ENCODE measurements at places on chromosomes 12 and 14.

- no peak for DNase-seq
Observed at GRCh38 chr12:128857133-128857763, 4.0 kb downstream of the GLT1D1 start.

- DNase-seq: no peak
Observed at GRCh38 chr12:78018171-78018910, 187.6 kb downstream of the NAV3 start.

DNA sequence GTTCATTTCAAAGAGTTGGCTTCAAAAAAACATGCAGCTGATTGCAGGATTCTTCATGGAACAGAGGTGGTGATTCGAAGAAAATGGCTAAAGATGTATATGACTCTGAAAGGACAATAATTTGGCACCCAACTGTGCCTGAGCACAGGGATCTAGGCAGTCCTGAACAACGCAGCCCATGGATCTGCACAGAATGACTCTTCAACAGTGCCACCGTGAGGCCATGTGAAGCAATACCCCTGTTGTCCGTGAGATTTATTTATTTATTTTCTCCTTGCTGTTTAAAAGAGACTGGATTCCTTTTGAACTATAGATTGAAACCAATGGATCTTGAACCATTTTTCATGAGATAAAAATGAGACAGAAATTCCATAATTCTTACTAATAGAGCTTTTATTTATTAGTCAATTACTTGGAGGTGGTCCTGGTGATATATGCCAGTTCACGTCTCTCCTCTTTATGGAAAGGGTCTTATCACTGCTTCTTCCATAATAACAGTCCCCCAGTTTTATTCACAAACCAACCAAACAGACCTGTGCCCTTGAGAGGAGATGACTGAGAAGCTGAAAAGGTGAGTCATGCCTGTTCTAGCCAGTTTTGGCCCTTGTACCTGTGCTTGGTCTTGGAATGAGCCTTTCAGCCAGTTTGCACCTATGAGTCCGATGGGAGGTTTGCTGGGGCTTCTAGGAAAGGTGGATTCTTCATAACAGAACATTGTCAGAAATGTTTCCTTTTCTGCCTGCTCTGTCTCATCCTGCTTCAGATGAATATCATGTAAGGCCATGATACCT is 1598.3 kb downstream of the AACS start:
- peak; percentile 3 for DNase-seq

DNA sequence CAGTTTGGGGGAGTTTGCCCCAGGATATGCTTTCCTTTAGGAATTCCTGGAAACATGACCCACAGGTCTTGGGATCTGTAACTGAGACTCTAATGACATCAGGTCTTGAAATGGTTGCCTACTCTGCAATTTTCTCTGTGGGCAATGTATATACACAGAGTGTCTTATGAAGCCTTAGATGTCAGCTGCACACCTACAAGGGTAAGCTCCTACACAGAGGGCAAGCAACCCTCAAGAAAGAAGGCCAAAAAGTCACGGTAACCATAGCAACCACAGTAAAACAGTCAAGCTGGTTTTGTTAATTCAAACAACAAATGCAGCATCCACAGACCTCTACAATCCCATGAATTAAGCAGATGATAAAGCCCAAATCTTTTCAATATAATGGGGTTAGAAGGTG is 293.0 kb downstream of the SSPN start:
- no peak for DNase-seq

GRCh38 chr12:115216301-115216700 is 532.3 kb upstream of the TBX3 start:
- DNase-seq: no peak

DNA sequence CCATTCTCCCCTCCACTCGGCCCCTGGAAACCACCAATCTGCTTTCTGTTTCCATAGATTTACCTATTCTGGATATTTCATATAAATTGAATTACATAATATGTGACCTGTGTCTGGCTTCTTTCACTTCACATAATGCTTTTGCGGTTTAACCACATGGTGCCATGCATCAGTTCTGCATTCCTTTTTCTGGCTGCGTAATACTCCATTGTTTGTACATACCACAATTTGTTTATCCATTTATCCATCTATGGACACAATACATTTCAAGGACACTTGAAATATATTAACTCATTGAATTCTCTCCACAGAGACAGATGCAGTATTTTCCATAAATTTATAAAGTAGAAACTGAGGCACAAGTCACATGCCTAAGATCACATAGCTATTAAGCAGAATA is 110.3 kb upstream of the ETV6 start:
- no peak for DNase-seq

DNA sequence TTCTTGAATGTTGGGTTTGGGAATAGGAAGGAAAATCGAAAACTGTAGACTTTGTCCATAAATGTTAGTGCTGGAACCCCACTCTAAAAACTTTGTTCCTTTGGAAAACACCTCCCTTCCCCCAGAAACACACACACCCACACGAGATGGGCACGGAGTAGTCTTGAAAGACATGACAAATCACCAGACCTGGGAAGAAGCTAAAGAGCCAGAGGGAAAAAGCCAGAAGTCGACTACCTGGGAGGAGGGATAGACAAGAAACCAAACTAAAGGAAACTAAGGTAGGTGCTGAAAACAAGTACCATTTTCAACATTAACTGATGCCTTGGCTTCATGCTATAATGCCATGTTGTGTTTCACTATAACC is 925 bp upstream of the NANOG start:
- no peak for DNase-seq

- DNase-seq: no peak
Observed at GRCh38 chr12:62912644-62913043, 22.3 kb downstream of the PPM1H start.

- DNase-seq: no peak
Observed at GRCh38 chr12:18888047-18888446, 150.1 kb downstream of the CAPZA3 start.

- no peak for DNase-seq
Observed at GRCh38 chr12:40992158-40992557, 196.0 kb upstream of the PDZRN4 start.

DNA sequence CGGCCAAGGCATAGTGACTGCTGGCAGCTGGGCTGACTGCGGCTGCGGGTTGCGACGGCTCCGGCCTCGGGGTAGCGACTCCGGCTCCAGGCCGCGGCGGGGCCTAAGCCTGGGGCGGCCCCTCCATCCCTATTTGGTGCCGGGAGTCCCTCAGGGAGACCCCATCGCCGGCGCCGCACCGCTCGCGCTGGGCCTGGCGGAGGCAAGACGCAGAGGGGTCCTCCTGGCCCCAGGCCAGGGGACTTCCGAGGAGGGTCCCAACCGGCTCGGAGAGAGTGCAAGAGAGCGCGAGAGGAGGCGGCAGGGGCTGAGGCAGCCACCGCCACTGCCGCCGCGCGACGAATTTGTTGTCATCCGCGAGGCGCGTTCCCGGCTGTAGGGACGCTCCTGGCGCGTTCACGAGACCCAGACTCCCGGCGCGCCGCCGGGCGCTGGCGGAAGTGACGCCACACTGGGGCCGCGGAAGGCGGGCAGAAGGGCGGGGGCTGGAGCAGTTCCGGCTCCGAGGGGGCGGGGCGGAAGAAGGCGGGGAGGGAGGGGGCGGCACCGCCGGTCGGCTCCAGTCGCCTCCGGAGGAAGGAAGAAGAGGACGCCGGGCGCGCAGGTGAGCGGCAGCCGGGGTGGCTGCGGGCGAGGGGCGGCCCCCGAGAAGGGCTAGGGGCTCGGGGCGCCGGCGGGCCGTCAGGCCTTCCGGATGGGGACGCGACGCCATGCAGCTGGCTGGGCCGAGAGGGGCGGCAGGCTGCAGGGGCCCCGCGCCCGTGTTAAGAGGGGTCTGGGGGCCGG is at the start of the genes ATG2B and GSKIP:
TSS of gene ATG2B (minus strand) at position 377 of the 786 bp plus-strand sequence. CDS start at position 12, 365 bp downstream.
TSS of gene GSKIP (plus strand) at position 562 of the 786 bp plus-strand sequence. CDS start 18,722 bp downstream, outside the sequence.
- DNase-seq: peak; percentile 96

DNA sequence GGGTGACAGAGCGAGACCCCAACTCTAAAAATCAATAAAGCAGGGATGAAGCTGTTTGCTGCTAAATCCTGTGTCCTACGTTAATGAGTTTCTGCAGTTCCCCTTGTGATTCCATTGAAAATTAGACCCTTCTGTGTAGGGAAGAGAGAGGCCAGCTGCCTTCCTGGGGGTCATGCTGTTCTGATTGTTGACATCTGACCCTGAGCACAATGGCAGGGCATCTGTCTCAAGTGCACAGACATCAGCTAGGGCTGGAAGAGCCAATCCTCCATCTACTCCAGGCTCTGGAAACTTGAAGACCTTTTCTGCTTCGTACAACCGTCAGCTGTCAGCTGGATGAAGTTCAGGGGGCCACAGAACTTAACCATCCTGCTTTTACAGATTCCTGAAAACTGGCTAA is 10.1 kb downstream of the FBXL14 start:
- no peak for DNase-seq

DNA sequence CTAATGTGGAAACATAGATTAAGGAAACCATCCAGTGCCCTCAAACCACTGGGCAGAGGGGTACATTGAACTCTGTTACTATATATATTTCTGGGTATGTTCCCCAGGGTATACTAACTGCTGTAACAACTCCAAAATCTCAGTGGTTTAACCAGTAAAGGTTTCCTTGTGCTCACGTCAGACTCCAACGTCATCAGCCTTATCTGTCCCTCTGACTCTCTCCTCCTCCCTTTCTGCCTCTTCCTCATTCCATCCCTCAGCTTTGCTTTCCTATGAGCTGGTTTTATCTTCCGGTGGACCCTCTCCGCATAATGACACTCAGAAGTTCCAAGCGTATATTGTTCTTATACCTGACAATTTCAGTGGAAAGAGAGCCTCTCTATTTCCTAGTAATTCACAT is 21.2 kb upstream of the SMCO2 start:
- no peak for DNase-seq

- DNase-seq: no peak
Observed at GRCh38 chr14:51977075-51977474, 12.3 kb upstream of the RTRAF start.

GRCh38 chr12:122336015-122336946 is 70.0 kb upstream of the VPS33A start:
- DNase-seq: peak; percentile 22

DNA sequence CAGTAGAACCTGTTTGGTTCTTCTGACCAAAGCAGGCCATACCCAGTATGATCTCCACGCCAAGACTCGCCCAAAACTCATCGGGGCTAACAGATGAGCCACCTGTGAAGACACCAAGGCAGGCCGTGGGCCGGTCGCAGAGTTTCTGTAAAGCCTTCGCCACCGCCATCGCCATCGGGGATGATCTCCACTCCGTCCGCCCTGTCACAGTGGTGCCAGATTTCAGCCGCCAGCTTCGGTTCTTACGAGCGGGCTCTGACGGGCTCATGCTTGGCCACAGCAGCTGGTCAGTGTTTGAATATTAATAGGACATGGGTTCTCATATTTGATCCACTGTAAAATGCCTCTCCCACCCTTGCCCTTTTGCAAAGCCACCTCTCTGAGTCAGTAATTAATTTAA is 113.2 kb upstream of the TMEM132D start:
- DNase-seq: no peak

GRCh38 chr14:51228890-51229289 is 11.2 kb upstream of the TMX1 start:
- no peak for DNase-seq

DNA sequence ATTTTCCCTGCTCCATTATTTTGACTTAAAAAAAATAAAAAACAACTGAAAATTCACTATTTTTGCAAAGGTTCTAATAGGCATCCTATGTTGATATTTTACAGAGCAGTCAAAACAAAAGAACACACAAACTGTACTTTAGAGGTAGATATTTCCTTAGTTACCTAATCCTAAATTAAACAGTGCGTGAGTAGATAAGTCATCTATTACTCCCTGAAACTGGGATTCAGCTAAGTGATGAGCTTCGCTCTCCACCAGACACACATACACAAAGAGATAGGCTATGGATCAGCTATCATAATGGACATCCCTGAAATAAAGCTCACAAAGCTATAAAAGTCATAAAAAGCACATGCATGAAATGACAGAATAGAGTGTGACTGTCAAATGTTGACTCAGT is 398.7 kb downstream of the SOX5 start:
- DNase-seq: no peak

DNA sequence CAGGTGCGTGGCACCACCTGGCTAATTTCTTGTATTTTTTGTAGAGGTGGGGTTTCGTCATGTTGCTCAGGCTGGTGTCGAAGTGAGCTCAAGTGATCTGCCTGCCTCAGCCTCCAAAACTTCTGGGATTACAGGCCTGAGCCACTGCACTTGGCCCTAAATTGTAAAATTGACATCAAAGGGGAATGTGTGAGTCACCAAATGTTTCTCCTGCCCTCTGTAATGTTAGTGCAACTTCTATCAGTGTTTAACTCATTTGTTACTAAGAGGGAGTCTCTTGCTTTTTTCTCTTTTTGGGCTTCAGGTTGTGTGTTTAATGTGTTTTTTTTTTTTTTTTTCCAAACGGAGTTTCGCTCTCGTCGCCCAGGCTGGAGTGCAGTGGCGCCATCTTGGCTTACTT is 2.3 kb downstream of the TULP3 start:
- DNase-seq: no peak

DNA sequence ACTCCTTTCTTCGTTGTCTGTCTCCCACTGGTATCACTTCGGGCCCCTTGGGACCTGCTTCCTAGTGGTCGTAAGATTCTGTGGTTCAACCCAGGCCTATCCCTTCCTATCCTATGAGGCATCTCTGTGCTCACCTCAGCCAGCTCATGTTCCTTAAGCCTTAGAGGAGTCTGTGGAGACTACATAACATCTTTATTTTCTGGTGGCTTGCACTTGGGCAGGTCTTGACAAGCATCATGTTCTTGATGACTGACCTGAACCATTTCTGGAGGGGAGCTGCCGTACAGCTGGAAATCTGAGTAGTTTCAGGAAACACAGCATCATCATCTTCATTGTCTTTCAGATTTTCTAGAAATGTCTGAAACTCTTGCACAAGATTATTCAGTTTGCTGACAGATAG is 69.3 kb downstream of the PPFIBP1 start:
- DNase-seq: no peak

DNA sequence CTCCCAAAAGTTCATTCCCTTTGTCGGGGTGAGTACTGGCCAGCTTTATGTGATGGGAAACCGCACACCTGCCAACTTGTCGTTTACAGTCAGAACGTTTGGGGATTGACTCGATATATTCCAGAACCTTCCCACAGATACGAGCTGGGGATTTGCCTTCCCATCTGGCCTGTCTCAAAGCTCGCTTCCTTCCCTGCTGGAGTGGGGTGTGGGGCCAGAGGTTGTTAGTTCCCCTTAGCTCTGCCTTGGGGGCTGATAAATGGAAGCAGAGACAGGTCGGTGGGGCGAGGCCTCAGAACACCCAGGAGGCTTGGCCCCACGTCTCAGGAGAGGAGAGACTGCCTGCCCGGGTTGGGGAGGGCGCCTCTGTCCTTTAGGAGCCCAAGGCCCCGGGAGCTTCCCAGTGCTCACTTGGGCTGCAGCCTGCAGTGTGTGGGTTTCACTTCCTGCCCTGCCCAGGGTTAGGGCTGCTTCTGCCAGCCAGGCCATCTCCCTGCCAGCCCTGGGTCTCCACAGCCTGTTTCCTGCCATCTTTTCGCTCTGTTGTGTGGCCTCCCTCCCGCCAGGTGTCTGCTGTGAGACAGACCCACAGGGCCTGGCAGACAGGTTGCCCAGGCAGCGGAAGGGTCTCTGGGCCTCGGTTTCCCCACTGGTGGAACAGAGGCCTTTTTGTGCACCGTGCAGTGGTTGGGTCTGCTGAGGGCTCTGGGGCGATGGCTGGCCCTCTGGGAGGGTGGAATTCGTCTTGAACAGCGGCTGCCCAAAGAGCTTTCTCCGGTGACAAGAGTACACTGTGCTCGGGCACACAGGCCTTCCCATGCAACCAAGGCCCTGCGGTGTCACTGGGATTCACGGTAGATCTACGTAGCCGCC is 8.1 kb upstream of the TEX22 start:
- no peak for DNase-seq

GRCh38 chr12:58414398-58414871 is 473.1 kb downstream of the ATP23 start:
- DNase-seq: no peak

GRCh38 chr12:26789731-26790644 is 43.0 kb downstream of the ITPR2 start:
- DNase-seq: no peak

Data from stimulated activated CD4-positive, alpha-beta T cell treated with anti-CD3 and anti-CD28 coated beads, Interleukin-4, amount 100 ng/mL, for 48 hours (primary cell).